ENCODE measurements at places on chromosomes 2 and 18.

GRCh38 chr2:172734711-172735581 lies 699 bp upstream of the RAPGEF4 start:
- DNase-seq = no peak

DNA sequence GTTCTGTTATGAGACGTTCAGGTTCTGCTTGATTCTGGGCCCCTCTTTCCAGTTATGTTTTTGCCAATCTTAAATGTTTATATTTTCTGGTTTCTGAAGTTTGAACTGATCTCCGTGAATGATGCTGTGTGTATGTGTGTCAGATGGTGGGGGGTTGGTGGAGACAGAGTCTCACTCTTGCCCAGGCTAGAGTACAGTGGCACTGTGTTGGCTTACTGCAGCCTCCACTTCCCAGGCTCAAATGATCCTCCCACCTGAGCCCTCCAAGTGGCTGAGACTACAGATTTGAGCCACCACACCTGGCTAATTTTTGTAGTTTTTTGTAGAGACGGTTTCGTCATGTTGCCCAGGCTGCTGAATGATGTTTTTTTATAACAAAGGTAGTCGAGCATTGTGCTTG lies 45.9 kb downstream of the PSMD14 start:
- DNase-seq = no peak

DNA sequence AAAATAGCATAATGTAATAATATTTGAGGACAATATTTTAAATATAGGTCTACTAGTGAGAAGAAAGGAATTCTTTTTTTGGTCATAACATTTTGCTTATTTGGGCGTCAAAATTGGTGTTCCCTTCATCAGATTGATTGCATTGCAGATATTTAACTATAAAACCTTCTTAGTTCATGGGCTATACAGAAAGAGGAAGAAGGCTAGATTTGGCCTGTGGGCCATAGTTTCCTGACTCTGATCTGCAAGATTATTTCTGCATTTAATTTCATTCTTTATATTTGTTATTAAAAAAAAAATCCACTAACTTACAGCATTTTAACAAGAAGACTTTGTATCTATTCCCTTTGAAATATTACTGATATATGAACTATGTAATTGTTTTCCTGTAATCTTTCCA lies 31.9 kb downstream of the PIKFYVE start:
- no peak for DNase-seq

DNA sequence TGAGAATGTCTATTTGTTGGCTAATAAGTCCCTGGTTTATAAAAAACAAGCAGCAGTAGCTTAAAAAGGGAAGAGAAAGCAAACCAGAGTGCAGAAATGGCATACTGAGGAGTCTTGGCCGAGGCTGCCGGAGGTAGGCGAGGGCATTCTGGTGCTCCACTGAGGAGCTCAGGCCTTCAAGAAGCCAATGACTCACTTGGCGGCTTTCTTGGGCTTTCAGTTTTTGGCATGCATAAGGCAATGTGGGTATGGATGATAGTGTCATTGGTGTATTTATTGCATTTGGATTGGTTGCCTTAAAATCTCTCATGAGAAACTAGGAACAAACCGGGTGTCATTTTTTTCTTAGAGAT lies 119.6 kb upstream of the ARL5A start:
- DNase-seq = peak; percentile 53

- no peak for DNase-seq
Measured at GRCh38 chr2:36409935-36410334, 54.4 kb downstream of the CRIM1 start.

GRCh38 chr2:100747551-100747950 lies 72.4 kb upstream of the NPAS2 start:
- DNase-seq = no peak

DNA sequence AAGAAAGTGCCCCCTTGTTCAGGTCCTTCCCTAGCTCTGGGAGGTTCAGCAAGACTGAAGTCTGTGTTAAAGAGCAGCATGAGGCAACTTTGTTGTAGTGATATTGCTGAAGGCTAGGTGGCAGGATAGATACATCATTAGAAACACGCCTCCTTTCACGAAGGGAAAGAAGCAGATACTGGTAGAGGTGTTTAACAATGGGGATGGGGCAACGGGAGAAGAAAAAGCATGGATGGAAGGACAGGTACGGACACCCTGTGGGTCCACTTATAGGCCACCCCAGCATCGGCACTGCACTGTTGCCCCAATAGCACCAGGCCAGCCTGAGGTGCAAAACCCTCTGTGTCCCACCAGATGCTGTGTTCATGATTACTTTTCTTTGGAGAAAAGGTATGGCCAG lies 3.5 kb upstream of the IGFBP5 start:
- no peak for DNase-seq

GRCh38 chr18:69494841-69495240 lies 94.2 kb downstream of the DOK6 start:
- DNase-seq = no peak

DNA sequence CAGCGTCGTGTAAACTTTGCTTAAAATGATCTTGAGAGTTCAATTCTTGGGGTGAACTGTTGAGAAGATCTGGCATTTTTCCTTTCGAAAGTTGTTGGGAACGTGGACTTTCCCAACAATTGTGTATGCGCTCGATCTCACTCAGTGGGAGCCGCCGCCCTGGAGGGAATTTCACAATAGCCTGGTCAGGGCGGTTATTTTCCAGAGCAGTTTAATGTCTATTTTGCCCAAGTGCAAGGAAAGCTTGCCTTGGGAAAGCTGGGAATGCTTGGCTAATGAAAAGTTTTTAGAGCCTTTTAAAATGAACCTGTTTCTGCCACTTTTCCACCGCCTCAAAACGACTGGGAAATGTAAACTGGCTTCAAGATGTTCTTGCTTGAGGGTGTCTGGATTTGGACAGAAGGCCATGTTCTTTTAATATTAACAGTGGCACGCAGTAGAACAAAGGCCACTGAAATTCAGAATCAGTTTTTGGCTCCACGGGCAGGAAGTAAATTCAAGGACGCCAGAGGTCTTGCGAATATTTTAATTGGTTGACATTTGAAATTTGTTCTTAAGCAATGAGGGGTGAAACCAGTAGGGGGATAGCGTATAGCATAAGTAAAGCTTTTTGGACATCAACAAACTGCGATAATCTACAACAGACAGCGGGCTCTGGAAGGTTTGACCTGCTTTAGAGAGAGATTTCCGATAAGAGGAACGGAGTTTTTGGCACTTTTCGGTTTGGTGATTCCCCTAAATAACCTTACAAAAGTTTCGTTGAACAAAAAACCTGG lies 1.2 kb downstream of the CFLAR start:
- no peak for DNase-seq

GRCh38 chr2:190545555-190546385 lies 11.2 kb upstream of the NEMP2 start:
- DNase-seq = no peak

GRCh38 chr18:32577561-32577960 lies 106.9 kb upstream of the GAREM1 start:
- DNase-seq = no peak

DNA sequence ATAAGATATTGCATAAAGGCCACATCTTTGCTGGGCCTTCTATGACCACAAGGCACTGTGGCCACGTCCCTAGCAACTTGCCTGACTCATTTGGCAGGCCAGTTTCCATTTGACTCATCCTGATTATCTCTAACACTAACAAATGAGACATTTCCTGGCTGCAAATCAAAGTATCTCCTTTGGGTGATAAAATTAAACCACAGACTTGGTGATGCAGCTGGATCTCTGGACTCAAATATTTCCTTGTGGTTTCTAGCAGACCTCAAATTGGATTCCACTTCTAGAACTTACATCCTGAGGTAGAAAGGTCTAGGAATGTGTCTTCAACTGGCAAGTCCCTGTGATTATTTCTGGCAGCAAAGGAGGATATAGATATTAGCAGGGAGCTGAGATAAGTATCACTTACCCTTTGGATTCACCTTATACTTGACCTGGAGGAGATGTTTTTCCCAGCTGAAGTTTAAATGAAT lies 167.9 kb upstream of the NXPH2 start:
- peak; percentile 5 for DNase-seq

- DNase-seq = no peak
Measured at GRCh38 chr2:201357221-201357620, at the start of gene FLACC1. FLACC1 (minus strand) TSS chr2:201357345; CDS start chr2:201351404, 5,941 bp downstream.

GRCh38 chr2:172179045-172179701 lies 76.5 kb upstream of the DLX2 start:
- no peak for DNase-seq

DNA sequence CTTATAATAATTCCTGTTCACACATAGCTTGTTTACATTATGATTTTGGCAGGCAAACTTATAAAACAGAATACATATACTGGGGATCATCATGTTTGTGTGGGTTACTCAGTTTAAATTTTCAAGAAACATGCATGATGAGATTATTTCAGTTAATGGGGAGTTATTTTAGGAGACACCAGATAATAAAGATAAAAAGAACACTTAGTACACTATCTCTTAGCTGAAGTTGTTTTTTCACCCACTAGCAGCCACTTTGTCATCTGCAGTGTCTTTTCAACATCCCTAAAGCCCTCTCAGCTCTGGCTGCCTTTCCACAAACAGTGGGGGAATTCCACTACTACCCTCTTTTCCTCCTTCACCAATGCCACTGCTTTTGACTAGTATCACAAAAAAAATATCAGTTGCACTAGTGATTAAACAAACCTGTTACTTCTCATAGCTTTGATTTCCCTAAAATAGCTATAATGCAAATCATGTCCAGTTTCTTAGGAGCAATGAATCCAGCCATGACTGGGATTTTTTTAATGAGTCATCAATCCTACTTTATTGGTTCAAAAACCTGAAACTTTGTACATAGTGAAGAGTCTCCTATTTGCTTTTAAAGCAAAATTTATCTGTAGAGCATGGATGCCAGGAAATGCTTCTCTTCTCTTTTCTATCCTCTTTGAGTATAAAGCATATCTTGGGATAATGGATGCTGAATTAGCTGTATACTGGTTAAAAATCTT lies 156.7 kb upstream of the TFPI start:
- no peak for DNase-seq

- no peak for DNase-seq
Measured at GRCh38 chr18:46497129-46497528, 159.9 kb downstream of the LOXHD1 start.

GRCh38 chr2:144702051-144702450 lies 182.1 kb upstream of the ZEB2 start:
- no peak for DNase-seq

DNA sequence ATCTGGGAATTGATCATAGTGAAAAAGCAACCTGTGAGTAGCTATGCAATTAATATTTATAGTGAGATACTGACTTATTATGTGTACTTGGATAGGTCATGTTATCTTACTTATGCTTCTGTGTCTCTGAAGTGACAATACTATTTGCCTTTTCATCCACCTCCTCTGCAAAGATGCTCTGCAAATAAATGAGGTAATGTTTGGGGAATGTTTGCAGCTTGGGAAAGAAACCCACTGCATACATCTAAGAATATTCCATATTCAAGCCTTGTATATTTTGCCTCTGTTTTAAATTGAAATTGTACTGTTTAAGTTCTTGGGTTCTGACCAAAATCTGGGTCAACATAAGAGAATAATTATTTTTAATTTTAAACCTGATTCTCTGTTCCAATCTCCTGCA lies 217.4 kb upstream of the DTNA start:
- DNase-seq = no peak

DNA sequence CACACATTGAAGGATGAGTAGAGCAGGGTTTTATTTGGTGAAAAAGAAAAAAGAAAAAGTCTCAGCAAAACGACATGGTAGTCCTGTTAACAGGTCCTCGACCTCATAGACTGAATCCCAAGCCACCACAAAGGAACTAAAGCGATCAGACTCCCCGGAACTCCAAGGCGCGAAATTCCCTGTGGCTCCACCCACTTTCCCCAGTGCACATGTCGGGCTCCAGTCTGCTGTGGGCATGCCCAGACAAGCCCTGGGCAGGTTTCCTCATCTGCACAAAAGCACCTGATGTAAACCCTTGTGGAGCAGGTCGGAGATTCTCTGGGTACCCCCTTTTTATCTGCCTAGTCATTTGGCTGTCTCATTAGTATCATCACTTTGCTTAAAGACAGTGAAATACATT lies 170.7 kb upstream of the FSIP2 start:
- no peak for DNase-seq

GRCh38 chr2:67259556-67260342 lies 137.4 kb upstream of the ETAA1 start:
- no peak for DNase-seq

GRCh38 chr2:210442878-210443277 lies 33.7 kb downstream of the LANCL1 start:
- DNase-seq = no peak

DNA sequence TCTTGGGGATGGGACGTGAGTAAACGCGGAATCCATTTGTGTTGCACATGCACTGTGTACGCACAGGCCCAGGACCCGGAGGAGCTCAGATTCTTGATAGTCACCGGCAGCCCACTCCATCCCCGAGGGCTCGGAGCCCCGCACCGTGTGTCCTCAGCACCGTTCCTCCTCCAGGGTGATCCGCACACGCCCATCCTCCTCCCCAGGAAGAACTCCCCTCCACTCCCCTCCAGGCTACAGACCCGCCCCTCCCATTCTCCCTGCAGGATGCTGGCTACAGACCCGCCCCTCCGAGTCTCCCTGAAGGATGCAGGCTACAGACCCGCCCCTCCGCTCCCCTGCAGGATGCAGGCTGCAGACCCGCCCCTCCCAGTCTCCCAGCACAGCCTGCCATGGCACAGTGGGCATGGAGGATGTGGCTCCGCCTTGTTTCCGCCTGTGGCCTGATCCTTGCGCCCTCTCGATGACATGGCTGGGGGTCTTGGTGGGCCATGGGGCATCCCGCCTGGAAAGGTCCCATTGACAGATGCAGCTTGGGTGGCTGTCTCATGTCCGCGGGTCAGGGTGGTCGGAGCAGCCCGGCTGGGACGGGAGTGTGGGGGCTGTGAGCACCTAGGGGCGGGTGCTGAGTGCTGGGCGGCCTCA lies 14.1 kb downstream of the CTDP1 start:
- no peak for DNase-seq

GRCh38 chr2:133486771-133487191 lies 81.5 kb downstream of the NCKAP5 start:
- DNase-seq = no peak

GRCh38 chr2:222805591-222806304 lies 55.1 kb upstream of the ACSL3 start:
- DNase-seq = no peak

- DNase-seq = no peak
Measured at GRCh38 chr2:205898744-205899143, 187.2 kb downstream of the INO80D start.

DNA sequence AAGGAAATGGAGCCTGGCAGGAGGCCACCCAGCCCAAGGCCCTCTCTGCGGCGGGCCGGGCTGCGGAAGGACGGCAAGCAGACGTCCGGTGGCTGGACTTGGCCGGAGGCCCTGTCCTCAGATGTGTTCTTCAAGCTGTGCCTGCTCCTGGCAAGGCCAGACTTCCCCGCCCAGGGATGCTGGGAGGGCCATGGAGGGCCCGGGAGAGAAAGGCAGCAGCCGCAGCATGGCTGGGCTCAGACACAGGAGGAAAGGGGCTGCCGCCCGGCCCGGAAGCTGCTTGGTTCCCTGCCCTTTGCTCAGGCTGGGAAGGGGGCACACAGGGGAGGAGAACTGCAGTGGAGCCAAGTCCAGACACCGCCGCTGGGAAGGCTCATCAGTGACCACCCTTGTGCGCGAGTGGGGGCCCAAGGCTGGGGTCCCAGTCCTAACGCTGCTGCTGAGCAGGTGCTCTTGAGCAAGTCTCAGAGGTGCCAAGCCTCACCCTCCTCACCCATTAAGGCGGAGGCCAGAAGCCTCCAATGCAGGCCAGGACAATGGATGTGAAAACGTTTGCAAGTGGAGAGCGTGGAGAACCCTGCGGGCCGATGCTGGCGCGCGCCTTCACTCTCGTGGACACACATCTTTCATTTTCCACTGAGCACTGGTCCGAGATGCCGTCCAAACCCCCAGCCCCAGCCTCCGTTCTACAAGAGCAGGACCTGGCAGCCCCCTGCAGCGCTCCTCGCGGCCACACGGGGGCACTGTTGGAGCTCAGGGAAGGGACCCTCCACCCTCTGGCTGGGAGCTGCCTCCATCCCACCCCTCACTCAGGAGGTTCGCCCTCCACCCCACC lies 7.9 kb downstream of the CROCC2 start:
- no peak for DNase-seq
